ENCODE measurements at places on chromosomes 16 and 17. TPM values are rescaled to one million over a fixed set of nuclear protein-coding genes. Genes with fewer than 3 reads are reported as not detected.

Gene CENPV
- 14.0 TPM for polyA plus RNA-seq

DNA sequence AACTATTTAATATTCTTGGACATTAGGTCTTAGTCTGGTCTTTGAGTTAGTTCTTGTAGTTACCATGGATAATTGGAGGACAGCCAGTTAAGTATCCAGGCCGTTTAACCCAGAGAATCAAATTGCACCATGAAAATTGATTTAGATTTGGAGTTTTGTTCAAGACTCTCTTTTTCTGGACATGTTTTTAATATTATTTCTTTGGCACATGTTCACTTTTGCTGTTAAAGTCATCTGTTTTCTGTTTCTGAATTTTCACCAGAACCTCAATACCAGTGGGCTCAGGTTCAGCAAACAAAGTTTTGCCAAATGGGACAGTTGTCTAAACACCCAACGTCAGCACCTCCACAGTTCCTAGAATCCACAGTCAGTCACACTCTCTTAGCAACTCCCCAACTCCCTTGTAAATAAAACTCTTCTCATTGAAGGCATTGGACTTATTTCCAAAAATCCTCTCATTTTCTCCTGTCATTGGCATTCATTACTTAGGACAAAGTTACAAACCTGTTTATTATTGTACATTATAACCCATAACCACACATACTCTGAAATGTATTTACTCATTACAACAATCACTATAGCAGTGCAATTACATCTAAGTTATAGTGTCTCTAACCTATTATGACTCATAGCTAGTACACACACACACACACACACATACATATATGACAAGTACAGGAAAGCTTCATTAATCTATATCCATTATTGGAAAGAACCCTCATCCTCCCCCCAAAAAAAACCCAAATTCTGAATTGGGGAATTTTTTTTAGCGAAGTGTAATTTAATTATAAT is 33.5 kb upstream of the DNAH9 start:
- H3K4me1 ChIP-seq: no peaks in the 10 kb centered on the region
- H3K36me3 ChIP-seq: no peaks in the 10 kb centered on the region
- H3K27me3 ChIP-seq: no peaks in the 10 kb centered on the region

- peak overlapping the region; percentile 93 for H3K27ac ChIP-seq
- H3K27me3 ChIP-seq: no peaks in the 10 kb centered on the region
- peak overlapping the region; percentile 88 for H3K4me3 ChIP-seq
- H3K36me3 ChIP-seq: no peaks in the 10 kb centered on the region
- DNase-seq: no peak
- peaks cover 9% of the 10 kb centered on the region for H3K4me1 ChIP-seq
Measured at GRCh38 chr16:73047221-73047535, 750 bp downstream of the ZFHX3 start.

GRCh38 chr17:65037157-65037556 is 19.4 kb downstream of the GNA13 start:
- peaks cover 83% of the 10 kb centered on the region for H3K4me1 ChIP-seq
- peak overlapping the region; percentile 4 for H3K4me3 ChIP-seq
- no peaks in the 10 kb centered on the region for H3K27me3 ChIP-seq
- DNase-seq: no peak
- H3K27ac ChIP-seq: peak overlapping the region; percentile 95
